ENCODE measurements at places on chromosomes 6 and 20.

- no peak for DNase-seq
Observed at GRCh38 chr20:25254986-25255680, 7.2 kb downstream of the PYGB start.

GRCh38 chr6:7975764-7976146 lies 65.2 kb upstream of the TXNDC5 start:
- no peak for DNase-seq

DNA sequence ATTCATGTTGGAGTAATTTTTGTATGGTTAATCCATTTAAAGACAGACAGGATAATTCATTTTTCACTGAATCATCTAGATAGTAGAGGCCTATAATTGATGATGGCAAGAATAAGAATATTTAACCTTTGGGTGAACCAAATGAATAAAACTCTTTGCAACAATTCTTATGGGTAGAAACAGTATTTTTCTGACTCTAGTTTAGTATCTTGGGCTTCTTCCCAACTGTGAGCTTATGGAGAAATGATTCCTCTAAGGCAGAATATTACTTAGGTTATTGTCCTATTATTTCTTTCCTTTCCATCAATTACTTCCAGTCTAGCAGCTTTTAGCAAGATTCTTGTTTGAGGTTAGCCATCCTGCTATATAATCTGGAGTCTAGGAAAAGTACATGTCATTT lies 734.9 kb upstream of the FLRT3 start:
- no peak for DNase-seq

GRCh38 chr6:105759946-105760345 lies 326.2 kb upstream of the PRDM1 start:
- DNase-seq = no peak

GRCh38 chr6:158290659-158291058 lies 21.6 kb upstream of the TULP4 start:
- peak; percentile 59 for DNase-seq

DNA sequence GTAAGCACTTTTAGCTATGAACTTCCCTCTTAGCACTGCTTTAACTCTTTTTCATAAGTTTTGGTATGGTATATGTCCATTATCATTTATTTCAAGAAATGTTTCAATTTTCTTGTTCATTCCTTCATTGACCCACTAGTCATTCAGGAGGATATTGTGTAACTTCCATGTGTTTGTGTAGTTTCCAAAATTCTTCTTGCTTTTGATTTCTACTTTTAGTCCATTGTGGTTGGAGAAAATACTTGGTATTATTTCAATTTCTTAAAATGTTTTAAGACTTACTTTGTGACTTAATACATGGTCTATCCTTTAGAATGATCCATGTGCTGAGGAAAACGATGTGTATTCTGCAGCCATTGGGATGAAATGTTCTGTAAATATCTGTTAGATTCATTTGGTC lies 176.5 kb downstream of the CENPW start:
- DNase-seq = no peak

DNA sequence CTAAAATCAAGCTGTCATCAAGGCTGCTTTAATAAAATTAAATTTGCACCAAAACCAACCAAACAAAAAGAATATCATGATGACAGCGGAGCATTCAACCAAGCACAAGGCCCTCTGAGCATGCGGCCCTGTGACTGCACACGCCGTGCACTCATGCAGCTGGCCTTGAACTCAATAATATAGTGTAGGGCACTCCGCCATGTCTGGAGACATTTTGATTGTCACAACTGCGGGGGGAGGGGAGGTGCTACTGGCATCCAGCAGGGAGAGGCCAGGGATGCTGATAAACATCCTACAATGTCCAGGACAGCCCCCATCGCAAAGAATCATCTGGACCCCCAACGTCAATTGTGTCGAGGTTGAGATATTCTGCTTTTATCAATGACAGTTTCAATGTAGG lies 9.7 kb downstream of the MOCS3 start:
- DNase-seq = no peak

Measured in GM18507 (cell line).